ENCODE measurements at places on chromosomes 7 and 10.

- DNase-seq = no peak
These were observed 45.4 kb upstream of the STOX1 start for GRCh38 chr10:68781613-68782574.

DNA sequence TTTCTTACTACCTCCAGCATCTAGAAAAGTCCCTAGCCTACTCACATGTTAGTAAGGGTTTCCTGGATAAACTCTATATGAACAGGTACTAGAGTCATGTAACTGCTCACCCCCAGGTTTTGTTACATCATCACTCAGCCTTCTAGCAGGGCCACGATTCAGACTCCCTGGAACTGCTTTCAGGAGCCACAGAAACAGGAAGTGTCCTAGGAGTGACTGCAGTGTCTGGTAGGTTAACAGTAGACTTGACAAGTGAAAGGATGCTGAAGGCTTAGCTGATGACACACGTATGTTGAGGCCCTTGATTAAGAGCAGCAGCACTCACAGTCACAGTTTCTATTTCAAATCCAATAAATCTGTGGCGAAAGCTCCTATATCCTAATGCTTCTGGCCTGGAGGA lies 101.2 kb downstream of the DNMBP start:
- DNase-seq = no peak

DNA sequence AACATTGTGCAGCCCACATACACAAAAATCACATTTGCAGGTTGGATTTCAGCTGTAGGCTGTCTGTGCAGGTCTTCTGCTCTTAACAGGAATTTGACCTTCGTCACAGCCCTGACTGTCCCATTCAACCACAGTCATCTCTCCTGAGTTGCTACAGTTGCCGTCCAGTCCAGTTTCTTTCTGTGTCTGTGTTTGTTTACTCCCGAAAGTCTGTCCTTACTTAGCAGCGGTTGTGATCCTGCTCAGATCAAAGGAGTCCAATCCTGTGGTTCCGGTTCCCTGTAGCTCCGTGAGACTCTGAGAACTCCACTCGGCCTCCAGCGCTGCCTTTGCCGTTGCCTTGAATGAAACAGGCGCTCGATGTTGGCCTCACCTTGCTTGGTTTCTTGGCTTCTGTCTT lies 111.6 kb upstream of the GATA3 start:
- DNase-seq = no peak

DNA sequence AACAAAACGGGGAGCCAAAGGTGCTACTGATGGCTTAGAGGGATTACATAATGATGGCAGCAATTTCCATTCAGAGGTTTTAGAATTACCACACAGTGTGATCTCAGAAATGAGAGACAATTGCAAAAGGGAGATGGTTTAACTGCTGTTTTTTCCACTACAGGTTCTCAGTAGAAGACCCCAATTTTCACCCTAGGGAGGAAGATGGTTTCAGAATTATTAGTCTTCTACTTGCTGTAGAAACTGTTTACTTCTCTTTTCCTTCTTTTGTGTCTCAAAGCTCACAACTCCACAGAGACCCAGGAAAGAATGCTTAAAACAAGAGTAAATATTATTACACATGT lies 226.5 kb downstream of the INHBA start:
- DNase-seq = no peak

GRCh38 chr10:97329766-97330165 lies 4.8 kb downstream of the FRAT2 start:
- no peak for DNase-seq

DNA sequence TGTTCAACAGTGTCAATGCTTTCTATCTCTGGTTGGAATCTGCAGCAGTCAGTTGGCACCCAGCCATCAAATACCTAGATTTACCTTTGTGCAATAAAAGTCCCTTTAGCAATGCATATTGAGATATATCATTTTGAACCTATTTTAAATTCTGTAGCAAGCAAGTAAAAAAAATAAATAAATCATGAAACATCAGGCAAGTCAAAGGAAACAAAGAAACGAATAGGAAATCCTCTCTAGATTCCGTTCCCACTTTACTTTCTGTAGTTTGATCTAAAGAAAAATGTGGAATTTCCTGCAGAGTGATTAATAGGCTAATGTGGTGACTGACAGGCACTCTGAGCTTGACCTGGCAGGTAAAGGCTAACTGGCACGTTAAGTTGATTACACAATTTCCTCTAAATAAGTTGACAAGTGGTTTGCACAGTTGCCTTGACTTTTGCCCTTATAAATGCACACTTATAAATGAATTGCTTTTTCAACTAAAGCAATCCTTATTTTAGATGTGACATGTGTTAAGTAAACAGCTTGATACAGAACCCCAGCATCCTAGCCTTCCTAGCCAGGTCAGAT lies 208.1 kb upstream of the TCF7L2 start:
- no peak for DNase-seq

- no peak for DNase-seq
These were observed 26.2 kb downstream of the SUV39H2 start for GRCh38 chr10:14904864-14905263.

GRCh38 chr10:62233356-62234076 lies 35.1 kb downstream of the RTKN2 start:
- no peak for DNase-seq

- no peak for DNase-seq
These were observed 244.5 kb upstream of the PTER start for GRCh38 chr10:16192337-16192736.
